ENCODE measurements at places on chromosomes 2 and 18. TPM values are rescaled to one million over a fixed set of nuclear protein-coding genes. Genes with fewer than 3 reads are reported as not detected.

The FAM110C gene
- 4.3 TPM for total RNA-seq

The UCN gene
- total RNA-seq = 81.7 TPM

The GRB14 gene
- 3.0 TPM for total RNA-seq

The ADRA2B gene
- 0.24 TPM for total RNA-seq

The TCF23 gene
- total RNA-seq = not detected

The PAIP2B gene
- 5.9 TPM for total RNA-seq

The PLGLB2 gene
- 0.26 TPM for total RNA-seq

The GRP gene
- total RNA-seq = not detected

The AGFG1 gene
- 59.0 TPM for total RNA-seq

The CYP26B1 gene
- total RNA-seq = 4.8 TPM

The ST8SIA3 gene
- under 0.01 TPM for total RNA-seq

The VAMP5 gene
- total RNA-seq = 20.5 TPM

The AGPS gene
- 39.1 TPM for total RNA-seq

The FZD7 gene
- total RNA-seq = 4.2 TPM

The STEAP3 gene
- 26.6 TPM for total RNA-seq

The MBOAT2 gene
- 23.7 TPM for total RNA-seq

The DNAH7 gene
- 5.5 TPM for total RNA-seq

The IL36RN gene
- not detected for total RNA-seq

The SKOR2 gene
- total RNA-seq = not detected

The LONRF2 gene
- total RNA-seq = 3.3 TPM

The SLC4A5 gene
- 4.1 TPM for total RNA-seq

The CETN1 gene
- total RNA-seq = not detected

The SPR gene
- 35.4 TPM for total RNA-seq

The CCDC148 gene
- 4.2 TPM for total RNA-seq

The AOX1 gene
- 26.0 TPM for total RNA-seq

The PCARE gene
- total RNA-seq = 0.71 TPM

The CNTNAP5 gene
- not detected for total RNA-seq

The COA5 gene
- total RNA-seq = 22.8 TPM

The SLC19A3 gene
- 53.4 TPM for total RNA-seq

The SFT2D3 gene
- 13.1 TPM for total RNA-seq

The SCYGR5 gene
- not detected for total RNA-seq

The ZSCAN30 gene
- 32.0 TPM for total RNA-seq

The PRKAG3 gene
- not detected for total RNA-seq

The NPHP1 gene
- 5.8 TPM for total RNA-seq

The AMER3 gene
- total RNA-seq = not detected

The ACP1 gene
- total RNA-seq = 65.2 TPM

The EPHA4 gene
- total RNA-seq = 22.2 TPM

The TEKT4 gene
- 2.6 TPM for total RNA-seq

The IFIH1 gene
- 47.2 TPM for total RNA-seq

The GEN1 gene
- total RNA-seq = 8.0 TPM

The PPP3R1 gene
- 35.9 TPM for total RNA-seq

The CREB1 gene
- 38.5 TPM for total RNA-seq

The ERBB4 gene
- total RNA-seq = 16.9 TPM

The CCDC150 gene
- total RNA-seq = 2.6 TPM

The RNF125 gene
- total RNA-seq = 5.6 TPM

The SLC8A1 gene
- total RNA-seq = 54.5 TPM

The UGT1A4 gene
- total RNA-seq = 0.69 TPM

The AGXT gene
- total RNA-seq = 0.44 TPM

The FAP gene
- 4.3 TPM for total RNA-seq

The CFAP65 gene
- total RNA-seq = 17.8 TPM

The CACNB4 gene
- 7.9 TPM for total RNA-seq

The SEC11C gene
- total RNA-seq = 56.5 TPM

The RGPD4 gene
- not detected for total RNA-seq

The PAX3 gene
- total RNA-seq = not detected

The ACAA2 gene
- 23.7 TPM for total RNA-seq

The EML6 gene
- total RNA-seq = 1.7 TPM

Measured in upper lobe of left lung (tissue), 6 donors.